Stimulated activated CD4-positive, alpha-beta T cell treated with anti-CD3 and anti-CD28 coated beads, Interleukin-1b, Interleukin-23, amount 100 ng/mL, for 4 hours (primary cell): ENCODE measurements at places on chromosomes 16 and 17.

DNA sequence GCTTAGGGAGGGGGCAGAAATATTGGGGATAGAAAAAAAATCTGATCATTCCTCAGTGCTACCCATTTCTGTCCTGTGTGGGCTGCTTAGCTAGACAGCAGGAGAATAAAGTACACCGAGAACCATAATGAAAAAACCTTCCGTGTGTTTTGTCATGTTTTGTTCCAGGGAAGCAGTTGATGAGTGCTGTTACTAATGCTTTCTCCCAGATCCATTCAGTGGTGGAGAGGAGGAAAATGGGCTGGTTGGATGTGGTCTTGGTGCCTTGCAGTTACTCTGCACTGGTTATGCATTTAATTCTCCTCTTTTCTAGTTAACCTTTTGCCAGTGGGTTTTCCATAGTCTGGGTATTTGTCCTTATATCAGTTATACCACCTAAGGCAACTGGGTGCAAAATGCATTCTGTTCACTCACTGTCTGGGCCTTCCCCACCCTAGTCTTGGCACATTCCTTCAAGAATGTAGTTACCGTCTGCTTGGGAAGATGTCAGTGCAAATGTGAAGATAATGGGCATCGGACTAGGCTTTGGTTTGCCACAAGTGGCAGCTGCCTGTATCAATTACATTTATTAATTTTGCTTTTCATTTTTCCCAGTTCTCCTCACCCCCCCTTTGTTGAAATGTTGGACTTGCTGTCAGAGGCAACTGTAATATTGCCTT, 9.3 kb upstream of the TBKBP1 start:
- DNase-seq: no peak

DNA sequence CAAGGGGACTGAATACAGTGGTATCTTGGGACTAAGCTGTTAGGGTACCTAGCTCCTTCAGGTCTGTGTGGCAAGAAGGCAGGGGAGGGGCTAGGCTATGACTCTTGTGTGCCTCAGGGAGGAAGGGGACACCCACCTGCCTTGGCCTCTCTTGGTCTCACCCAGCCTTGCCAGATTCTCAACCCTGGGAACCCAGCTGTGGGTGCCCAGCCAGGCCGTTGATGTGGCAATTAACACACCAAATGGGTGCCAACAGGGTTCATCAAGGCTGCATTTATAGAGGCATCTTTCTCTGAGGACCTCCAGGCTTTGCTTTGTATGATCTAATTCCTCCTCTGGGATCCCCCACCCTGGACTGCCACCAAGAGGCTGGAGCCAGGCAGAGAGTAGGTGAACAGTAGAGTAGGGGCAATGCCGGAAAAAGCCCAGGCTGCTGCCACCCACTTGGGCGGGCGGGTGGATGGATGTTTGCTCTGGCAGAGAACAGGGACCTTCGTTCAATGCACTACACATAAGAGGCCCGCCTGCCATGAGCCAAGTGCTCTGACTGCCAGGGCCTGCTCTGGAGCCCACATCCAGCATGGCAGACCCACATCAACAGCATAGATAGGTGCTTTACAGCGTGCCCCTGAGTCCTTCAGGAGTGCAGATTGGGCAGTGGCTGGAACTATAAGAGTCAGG, 3.2 kb upstream of the ASB16 start:
- no peak for DNase-seq

DNA sequence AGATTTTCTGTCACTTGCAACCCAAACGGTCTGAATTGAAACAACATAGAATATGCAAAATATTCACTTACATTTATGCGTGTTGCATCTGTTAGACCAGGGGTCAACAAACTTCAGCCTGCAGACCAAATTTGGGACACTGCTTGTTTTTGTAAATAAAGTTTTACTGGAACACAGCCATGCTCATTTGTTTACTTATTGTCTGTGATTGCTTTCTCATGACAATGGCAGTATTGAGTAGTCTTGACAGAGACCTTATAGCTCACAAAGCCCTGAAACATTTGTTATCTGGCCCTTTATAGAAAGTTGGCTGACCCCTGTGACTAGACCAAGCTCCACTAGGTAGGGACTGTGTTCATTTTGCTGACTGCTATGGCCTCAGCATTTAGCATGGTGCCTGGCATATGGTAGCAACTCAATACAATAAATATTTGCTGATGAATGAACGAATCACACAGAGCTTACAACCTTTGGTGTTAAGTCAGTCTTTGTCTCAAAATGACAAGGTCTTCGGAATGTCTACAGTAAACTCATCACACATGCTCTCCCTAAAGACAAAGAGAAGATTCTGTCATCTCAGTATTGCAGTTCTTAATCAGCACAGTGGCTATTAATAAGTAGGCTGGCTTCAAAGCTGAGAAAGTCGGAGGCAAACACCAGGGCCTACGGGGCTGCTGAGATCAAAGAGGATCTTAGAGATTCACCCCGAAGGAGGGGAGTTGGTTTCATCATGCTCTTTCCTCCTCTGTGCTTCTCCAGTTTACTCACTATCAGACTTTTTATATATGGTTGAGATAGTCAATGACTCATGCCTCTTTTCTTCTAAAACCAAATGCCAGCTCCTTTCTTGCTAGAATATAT, 95.2 kb upstream of the AXIN2 start:
- no peak for DNase-seq

DNA sequence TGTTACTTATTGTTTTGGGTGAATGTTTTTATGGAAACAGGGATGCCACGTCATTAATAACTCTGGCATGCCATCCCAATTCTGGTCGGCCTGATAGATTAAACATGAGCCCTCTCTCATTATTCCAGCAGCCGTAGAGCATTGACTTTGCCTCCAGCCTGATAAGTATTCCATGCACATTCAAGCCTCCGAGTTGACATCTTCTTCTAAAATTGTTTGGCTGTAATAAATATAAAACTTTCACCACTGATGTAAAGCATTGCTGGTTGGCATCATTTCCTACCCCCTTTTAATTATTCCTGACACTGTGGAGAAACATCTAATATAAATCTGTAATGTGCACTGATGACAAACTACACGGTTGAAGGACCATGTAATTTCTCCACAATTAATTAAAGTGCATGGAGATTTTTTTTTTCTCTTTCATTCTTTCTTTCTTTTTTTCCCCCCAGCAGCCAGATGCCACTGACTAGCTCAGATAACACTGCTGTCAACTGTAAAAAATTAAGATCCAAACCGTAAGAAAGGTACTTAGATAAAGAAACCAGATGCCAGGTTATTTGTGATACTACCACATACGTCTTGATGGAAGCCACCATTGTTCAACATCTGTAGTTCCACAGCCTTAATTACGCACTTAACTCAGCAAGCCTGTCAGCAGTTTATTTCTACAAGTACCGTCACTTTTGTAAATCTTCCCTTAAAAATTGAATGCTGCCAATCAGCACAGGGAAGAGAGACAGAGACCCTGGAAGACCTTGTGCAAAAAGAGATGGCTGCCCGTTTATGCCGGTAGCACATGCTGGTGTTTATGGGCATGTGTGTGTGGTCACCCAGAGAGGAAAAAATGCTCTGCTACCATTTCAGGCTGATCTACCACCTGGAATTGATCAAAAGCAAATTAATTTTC, 237.7 kb downstream of the IRX3 start:
- DNase-seq: no peak

DNA sequence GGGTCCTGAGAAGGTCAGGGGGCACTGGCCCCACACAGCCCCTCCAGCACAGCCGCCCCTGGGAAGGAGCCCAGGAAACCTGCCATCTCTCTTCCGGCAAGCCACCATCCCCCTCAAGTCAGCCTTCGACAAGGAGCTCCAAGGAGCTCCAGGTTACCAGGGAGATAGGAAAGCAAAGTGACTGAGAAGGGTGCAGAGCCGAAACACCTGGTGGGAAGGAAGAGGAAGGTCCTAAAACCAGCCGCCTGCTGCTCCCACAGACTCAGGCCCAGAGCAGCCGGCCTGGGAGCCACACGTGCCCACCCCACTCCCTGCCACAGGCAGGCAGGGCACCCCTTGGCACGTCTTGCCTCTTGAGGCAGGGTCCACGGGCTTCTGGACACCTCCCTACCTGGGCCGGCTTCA, 80.7 kb downstream of the TIMM22 start:
- no peak for DNase-seq
